ENCODE measurements at places on chromosomes 2 and 18.
A peak's percentile ranks its signal among the peaks of the same experiment; 100 is the strongest.

DNA sequence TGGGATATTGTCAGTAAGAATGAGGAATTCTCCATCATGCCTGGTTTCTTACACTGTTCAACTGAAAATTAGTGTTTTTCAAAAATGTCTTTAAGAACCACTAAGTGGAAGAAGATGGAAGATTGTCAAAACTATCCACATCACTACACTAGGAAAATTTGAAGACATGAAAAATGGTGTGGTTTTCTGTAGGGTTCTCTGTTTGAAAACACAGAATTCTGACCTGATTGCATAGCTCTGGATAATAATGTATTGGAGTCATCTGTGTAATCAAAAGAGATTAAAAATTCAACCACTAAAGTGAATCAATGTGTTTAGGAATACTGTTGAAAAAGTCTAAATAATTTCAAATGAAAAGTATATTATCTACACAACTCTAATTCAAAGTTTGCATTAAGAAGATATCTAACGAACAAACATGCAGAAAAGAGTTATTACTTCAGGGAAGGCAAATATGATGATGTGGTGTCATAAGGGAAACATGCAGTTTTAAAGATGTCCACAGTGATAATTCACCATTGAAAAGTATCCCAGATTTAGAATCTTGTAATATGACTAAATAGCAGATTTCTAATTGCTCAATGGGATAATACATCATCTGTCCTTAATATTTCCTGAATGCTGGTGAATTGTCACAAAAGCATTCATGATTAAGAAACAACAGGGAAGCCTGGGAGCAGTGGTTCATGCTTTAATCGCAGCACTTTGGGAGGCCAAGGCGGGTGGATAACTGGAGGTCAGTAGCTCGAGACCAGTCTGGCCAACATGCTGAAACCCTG lies 116.9 kb downstream of the ERBB4 start:
- no peak overlapping the region for H3K4me3 ChIP-seq
- no peaks in the 10 kb centered on the region for H3K4me1 ChIP-seq
- H3K36me3 ChIP-seq = no peaks in the 10 kb centered on the region
- DNase-seq = no peak

GRCh38 chr2:9681427-9681817 lies 50.6 kb upstream of the YWHAQ start:
- no peak overlapping the region for H3K27ac ChIP-seq
- no peak overlapping the region for H3K4me3 ChIP-seq
- no peaks in the 10 kb centered on the region for H3K36me3 ChIP-seq
- H3K4me1 ChIP-seq = no peaks in the 10 kb centered on the region

GRCh38 chr18:9720327-9720726 lies 12.2 kb downstream of the RAB31 start:
- H3K27ac ChIP-seq = no peak overlapping the region
- no peak for DNase-seq
- no peaks in the 10 kb centered on the region for H3K27me3 ChIP-seq

- no peak overlapping the region for H3K4me3 ChIP-seq
- H3K27me3 ChIP-seq = no peaks in the 10 kb centered on the region
- H3K27ac ChIP-seq = no peak overlapping the region
Measured at GRCh38 chr18:27769152-27769551, 407.8 kb downstream of the CDH2 start.

- no peaks in the 10 kb centered on the region for H3K36me3 ChIP-seq
- peak within 1 kb of the TSS; percentile 62 for H3K4me3 ChIP-seq
- H3K4me1 ChIP-seq = peaks cover 9% of the 10 kb centered on the region
- no peak for DNase-seq
- H3K27me3 ChIP-seq = peaks cover 100% of the 10 kb centered on the region
Measured at GRCh38 chr2:176187899-176188773, at the start of gene HOXD1. TSS of gene HOXD1 (plus strand) at chr2:176188668. CDS start at chr2:176188802, 134 bp downstream.

All from heart right ventricle (tissue), 16 donors.